ENCODE measurements at places on chromosomes 2 and 18.

DNA sequence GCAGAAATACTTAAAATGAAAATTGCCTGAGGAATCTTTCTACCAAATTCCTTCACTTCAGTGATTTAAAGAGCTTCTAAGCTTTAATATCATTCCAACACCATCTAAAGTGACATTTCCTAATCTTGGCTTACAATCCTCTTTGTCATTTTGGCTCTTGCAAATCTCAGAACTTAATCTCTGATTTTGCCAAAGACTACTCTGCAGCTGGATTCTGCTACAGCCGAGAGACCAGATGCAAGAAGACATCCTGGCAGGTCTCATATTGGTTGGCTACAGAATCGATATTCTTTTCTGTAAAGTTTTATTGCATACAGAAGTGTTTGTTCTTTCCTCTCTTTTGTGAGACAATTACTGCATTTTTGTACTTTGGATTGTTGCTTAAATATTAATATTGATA lies 716.5 kb upstream of the LRATD1 start:
- DNase-seq = no peak

- no peak for DNase-seq
Observed at GRCh38 chr2:119598596-119599263, 54.5 kb downstream of the CFAP221 start.

DNA sequence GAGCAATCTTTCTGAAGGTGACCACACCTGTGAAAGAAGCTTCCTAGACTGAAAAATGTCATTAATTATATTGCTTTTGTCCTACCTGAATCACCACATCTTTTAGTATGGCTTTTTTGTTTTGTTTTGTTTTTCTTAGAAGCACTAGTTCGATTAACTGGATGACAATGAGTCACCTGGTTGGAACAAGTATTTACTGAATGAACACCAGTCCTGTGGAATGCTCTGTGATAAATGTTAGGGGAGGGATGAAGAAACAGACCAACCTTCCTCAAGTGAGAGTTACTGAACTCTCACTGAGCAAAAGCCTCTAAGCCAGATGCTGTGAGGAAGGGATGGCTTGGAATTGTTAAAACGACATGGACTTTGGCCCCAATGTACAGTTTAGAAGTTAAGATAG lies 26.8 kb upstream of the DCC start:
- no peak for DNase-seq

DNA sequence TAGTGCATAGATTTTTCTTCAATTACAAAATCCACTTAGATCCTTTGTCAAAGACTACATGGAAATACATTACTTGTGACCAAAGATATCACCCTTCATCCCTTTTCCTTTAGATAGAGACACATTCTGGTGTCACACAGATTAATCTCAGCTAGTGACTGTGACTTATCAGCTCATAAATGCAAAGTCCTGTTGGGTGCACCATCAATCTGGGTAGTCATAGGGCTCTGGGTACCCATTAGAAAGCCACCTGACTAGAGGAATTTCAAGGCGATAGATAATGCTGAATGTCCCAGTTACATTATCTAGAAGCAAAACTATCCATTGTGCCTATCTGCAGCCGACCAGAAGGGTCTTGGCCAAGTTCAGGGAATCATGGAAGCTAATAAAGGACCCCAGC lies 2.6 kb upstream of the APOB start:
- no peak for DNase-seq

GRCh38 chr2:230748087-230748486 lies 35.4 kb downstream of the CAB39 start:
- DNase-seq = no peak

- DNase-seq = no peak
Observed at GRCh38 chr2:42856891-42857632, 64.7 kb upstream of the HAAO start.

DNA sequence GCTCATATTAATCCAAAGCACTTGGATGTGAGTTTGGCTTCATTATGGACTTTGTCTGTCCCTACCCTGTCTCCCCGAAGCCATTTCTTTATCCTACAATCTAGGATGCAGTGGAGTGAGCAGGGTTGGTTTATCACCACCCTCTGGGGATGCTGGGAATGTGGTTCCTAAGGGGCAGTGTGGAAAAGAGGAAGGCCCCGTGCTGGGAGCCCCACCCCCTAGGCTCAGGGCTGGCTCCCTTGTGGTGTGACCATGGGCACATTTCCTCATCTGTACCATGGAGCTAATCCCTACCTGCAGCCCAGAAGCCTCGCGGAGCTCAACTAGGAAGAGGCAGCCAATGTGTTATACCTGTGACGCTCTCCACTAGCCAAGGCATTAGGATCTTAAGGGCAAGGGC lies 92.5 kb downstream of the TGOLN2 start:
- no peak for DNase-seq

- no peak for DNase-seq
Observed at GRCh38 chr2:230809677-230810251, 55.0 kb upstream of the ITM2C start.

DNA sequence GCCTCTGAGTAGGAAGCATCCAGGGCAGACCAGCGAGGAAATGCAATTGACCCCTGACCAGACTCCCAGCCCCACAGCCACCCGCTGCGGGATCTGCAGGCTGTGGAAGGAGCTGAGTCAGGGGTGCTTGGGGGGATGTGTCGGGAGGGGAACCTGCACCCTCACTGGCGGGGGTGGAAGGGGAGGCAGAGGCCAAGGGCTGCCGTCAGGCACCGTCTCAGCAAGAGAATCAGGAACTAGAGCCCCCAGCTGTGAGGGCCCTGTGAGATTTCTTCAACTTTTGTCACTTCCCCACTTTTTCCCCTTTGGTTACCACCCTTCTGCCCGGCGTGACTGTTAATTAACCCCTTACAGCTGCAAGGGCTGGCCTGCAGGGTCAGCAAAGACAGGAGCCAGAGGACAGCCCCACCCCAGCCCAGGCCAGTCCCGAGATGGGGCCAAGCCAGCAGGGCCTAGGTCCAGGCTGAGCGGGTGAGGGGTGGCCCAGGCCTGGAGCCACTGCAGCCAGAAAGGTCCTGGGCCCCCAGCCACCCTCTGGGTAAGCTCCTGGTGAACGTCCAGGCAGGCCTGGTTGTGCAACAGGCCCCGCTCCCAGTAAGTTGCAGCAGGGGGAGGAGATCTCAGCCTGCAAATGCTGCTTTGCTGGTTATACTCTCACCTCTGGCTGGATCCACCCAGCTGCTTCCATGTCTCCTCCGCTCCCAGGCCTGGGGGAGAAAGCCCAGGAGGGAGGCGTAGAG lies 147.0 kb upstream of the ID2 start:
- no peak for DNase-seq

- no peak for DNase-seq
Observed at GRCh38 chr2:112658839-112659667, 13.3 kb downstream of the SLC20A1 start.

DNA sequence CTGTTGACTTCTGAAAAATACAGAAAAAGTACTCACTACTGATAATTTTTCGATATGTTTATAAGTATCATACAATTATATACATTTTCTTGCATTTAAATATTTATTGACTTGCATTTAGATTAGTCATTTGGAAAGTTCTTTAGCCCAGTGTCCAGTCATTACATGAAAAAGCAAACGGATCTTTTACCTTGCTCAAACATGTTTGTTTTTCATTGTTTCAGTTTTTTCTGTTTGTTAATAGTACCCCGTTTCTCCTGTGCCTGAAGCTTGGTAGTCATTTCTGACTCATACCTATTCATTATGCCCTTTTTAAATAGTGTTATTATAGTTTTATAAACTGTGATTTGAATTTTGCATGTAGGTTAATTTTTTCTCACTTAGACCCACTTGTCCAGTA lies 28.1 kb downstream of the CEP192 start:
- no peak for DNase-seq

DNA sequence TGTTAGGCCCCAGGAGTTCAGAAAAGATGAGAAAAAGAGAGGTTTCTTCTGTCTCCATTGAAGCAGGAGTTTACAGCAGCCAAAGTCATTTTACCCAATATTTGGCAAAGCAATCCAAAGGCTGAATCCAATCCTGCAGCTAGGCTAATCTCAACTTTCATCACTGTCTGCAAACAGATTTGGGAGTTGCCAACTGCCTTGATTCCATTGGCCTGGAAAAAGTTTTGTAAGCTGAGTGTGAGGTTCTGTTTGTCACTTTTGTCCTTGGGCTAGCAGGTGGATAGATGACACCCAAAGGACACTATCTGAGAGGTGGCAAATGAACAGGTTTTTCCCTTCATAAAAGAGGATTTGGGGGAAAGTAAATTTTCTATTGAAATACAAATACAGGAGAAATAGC lies 56.6 kb upstream of the SETBP1 start:
- DNase-seq = no peak

- DNase-seq = no peak
Observed at GRCh38 chr18:41579185-41579584, 375.8 kb upstream of the PIK3C3 start.

DNA sequence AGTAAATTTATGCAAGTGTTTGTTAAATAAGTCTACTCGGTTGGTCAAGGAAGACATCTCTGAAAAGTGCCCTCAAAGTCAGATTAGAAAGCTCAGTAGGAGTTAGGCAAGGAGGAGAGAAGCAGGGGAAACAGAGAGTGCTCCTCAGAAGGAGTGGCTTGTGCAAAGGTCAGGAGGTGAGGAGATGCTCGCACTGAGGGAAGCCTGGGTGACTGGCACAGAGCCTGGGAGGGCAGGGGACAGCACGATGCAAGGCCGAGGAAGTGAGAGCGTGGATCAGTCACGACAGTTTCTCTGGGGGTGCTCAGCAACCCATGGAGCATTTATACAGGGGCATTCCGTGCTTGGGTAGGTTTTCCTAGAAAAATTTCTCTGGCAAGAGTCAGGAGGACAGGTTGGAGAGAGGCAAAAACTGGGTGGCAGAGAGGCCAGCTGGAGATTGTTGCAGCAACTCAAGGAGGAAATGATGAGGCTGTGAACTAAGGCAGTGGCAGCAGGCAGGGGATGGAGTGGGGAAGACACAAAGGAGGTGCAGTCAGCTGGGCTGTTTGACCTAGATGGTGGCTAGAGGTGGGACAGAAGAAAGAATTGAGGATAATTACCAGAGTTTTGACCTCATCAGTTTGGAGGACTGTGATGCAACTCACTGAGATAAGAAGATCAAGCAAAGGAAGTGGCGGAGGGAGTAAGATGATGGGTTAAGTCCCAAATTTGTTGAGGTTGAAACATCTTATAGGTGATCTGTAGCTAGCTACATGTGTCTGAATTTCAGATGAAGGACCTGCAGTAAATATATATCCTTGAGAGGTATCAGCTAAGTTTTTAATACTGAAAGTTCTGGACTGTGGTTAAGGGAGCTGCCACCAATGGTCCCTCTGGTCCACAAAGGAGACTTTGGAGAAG lies 52.4 kb downstream of the BCL2 start:
- no peak for DNase-seq

DNA sequence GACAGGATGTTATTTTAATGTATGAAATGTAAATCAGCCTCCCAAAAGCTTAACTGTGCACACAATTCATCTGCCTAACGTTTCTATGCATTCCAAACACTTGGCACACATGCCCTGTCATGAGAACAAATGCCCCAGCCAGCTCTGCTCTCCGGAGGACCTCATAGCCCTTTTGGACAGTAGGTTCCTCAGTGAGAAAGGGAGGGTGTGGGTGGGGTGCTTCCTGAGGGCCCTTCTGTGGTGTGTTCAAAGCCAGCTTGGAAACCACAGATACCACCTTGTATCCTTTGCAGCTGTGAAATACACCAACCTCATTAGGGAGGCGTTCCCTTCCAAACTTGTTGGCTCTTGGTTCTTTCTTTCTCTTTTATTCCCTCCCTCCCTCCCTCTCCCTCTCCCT lies 102.2 kb upstream of the ASB18 start:
- no peak for DNase-seq

DNA sequence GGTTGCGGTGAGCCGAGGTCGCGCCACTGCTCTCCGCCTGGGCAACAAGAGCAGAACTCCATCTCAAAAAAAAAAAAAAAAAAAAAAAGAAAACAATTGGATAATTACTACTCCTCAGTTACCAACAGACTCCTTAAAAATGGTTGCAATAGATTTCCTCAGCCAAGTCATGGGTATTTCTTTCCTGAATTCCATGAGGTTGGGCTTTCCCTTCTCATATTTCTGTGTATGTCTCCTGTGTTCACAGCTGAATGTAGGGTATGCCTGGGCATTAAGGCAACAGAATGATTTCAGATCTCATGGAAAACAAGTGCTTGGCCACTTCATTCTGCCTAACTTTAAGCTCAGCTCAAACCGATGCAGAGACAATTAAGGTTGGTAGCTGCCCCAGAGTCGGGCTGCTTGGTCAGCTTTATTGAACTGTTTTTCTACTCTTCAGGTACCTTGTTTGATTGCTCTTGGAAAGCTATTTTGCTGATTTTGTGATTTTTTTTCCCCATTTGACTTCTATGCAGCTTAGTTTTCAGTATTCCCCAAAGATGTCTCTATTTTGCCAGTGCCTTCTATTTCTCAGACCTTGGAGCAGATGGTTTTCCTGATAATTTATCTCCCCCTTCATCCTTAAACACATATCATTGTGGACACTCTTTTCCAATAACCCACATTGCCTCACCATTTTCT lies 24.8 kb downstream of the KIF5C start:
- no peak for DNase-seq

- DNase-seq = no peak
Observed at GRCh38 chr2:43302961-43303494, 76.6 kb upstream of the ZFP36L2 start.

- peak; percentile 90 for DNase-seq
Observed at GRCh38 chr2:53970724-53971602, at the start of gene PSME4. Gene PSME4, minus strand, starts transcription at chr2:53970993. Its CDS starts 209 bp downstream, at chr2:53970784.

- peak; percentile 47 for DNase-seq
Observed at GRCh38 chr2:241540771-241541561, 17.6 kb upstream of the BOK start.

DNA sequence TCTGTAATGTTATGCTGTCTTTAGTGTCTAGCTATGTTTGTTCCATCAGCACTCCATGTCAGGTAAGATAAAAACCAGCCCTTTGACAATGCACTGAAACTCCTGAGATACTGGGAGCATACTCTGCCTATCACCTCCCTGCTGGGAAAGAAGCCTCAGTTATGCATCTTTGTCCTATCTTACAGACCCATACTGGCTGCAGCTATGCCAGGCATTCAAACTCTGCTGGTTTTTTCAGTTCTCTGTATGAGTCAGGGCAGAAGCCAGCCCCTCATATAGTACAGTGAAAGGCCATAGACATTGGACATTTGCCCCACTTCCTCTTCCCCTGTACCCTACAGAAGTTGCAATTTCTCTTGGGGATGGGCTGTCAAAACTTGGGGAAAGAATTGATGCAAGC lies 181.1 kb upstream of the RGPD4 start:
- no peak for DNase-seq

DNA sequence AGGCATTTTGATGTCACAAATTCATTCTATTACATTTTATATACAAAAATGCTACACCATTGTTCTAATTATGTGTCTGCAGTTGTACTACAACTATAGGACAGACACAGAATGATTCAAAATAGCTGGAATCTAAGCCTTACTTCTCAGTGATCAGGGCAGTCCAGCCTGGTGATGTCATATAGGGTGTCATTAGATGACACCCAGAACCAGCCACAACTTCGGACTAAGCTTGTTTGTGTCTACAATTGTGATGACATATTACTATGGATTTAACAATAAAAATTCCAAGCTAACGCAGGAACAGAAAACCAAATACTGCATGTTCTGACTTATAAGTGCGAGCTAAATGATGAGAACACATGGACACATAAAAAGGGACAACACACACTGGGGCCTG lies 31.0 kb downstream of the M1AP start:
- DNase-seq = no peak
